HCEC 1CT (cell line): ENCODE measurements at places on chromosomes 4 and X.
A peak's percentile ranks its signal among the peaks of the same experiment; 100 is the strongest.

DNA sequence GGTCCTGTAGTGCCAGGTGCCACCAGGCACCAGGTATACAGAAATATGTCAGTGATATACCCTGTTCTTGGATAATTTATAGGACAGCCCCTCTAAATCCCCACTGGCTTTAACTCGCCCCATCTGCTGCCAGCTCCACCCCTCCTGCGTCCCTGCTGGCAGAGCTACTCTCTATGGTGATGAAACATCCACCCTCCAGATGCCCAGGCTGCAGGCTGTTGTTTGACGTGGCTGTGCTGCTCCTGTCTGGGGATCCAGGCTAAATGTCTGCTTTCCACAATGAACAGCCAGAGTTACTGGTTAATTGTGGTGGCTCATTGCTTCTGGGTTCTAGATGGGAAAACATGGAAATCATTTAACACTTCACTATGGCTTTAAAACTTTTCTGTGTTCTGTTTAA, 12.9 kb downstream of the NHSL2 start:
- DNase-seq, result no peak

GRCh38 chr4:100288161-100288560, 97.9 kb upstream of the DDIT4L start:
- DNase-seq, result peak; percentile 37

- peak; percentile 89 for DNase-seq
Measured at GRCh38 chr4:16843831-16844508, 54.5 kb downstream of the LDB2 start.

DNA sequence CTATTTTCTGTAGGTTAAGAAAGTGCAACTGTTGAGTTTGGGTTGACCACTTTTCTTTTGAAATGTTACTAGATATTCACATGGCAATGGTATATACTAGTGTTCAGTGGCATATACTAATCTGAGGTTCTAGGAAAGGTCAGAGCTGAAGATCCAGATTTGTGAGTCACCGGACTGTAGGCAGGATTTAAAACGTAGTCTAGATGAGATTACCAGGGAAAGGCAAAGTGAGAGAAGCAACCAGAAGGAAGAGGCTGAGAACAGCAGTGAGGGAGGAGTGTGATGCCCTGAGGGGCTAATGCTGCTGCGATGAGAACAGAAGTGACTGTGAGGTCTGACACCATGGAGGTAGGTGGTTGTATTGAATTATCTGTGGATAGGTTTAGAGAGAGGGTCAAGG, 9.7 kb upstream of the PLA2G12A start:
- DNase-seq, result no peak

DNA sequence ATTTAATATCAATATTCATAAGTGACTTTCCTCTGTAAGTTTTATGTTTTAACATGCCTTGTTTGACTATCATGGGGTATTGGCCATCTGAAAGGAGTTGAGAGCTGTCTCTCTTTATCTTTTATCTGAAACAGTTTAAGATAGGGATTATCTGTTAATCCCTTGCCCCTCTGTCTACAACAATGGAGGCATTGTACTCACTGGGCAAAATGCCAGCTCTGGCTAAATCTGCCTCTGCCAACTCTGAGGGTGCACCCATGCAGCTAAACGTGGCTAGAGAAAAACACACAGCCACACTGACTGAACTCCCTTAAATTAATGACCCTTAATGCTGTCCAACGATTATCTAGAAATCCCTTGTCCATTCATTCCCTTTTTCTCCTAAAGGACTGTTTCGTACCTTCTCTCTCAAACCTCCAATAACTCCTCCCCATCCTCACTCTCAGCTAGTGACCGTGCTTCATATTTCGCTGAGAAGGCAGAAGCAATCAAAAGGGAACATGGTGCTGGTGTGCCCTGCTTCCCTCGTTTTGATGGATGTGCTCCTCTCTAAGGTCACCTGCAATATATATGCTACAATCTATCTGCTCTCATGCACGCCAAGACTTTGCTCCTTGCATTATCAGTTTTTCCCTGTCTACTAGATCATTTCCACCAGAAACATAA, 10.3 kb downstream of the PHKA2 start:
- DNase-seq, result no peak
